T follicular helper cell (primary cell): ENCODE measurements at places on chromosomes 1 and 21.

DNA sequence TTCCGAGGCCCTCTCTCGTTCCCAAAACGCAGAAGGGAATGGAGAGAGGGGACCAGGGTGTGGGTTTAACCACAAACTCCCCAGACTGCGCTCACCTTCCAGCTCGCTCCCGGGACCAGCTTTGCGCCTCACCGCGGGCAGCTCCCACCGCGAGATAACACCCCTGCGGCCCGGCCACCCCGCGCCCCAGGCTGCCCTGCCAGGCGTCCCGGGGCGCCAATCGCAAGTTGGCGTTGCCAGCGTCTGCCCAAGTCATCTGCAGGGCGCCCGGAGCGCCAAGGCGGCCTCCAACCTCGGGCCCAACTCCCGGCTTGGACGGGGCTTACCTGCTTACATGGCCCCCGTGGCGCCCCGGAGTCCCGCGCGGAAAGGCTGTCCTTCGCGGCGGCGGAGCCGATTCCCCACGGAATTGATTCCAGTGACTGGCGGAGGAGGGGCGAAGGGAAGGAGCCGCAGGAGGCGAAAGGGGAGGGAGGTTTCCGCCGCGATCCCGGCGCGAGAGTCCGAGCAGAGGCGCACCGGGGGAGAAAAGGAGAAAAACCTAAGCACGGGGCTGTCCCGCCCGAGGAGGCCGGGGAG, 456 bp downstream of the PTPN14 start:
- no peak for DNase-seq

- no peak for DNase-seq
Observed at GRCh38 chr1:117759535-117759934, 153.7 kb downstream of the TENT5C start.

- DNase-seq, result no peak
Observed at GRCh38 chr1:171426645-171427044, 58.7 kb upstream of the PRRC2C start.

DNA sequence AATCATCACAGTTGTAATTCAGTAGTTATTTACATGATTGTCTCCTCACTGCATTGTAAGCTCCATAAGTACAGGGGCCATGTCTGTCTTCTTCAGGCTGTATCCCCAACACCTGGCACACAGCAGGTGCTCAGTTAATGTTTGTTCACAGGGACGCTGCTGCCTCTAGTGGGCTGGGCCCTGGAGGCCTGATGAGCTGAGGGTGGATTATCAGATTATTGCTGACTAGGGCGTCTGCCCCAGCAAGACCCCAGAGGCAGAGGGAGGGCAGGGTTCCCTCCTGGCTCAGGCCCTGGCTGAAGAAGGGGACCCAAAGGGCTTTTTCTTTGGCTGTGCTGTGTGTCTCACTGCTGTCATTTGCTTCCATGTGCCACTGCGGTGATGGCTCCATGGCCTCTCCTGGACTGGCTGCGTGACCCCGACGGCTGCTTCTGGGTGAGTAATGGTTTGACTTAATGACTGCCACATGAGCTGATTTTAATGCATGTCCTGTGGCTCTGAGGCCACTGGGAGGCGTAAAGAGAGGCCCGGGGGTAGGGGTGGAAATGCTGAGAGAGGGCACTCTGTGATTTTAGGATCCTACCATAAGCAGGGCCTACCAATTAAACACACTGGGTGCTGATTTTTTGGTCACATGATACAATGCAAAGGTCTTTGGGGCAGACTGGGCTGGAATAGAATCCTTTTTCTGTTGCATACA, 20.8 kb upstream of the EPB41 start:
- no peak for DNase-seq

GRCh38 chr1:201673915-201674314, 135.0 kb downstream of the NAV1 start:
- no peak for DNase-seq

DNA sequence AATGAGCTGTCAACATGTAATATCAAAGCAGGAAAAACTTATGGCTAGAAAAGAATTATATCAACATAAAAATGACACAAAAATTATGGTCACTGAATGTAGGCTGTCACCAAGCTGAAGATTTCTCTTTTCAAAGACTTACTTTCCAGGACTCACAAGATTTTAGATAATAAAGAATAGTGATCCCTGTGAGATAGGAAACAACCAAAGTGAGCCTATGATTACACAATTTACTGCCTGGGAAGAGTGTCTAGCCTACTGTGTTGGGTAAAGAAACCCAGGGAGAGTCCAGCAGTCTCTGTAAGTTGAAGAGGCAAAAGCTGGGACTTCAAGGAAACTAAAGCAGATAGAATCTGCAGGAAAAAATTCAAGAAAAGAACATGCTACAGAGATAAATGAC, 20.2 kb upstream of the RGS1 start:
- DNase-seq, result no peak

DNA sequence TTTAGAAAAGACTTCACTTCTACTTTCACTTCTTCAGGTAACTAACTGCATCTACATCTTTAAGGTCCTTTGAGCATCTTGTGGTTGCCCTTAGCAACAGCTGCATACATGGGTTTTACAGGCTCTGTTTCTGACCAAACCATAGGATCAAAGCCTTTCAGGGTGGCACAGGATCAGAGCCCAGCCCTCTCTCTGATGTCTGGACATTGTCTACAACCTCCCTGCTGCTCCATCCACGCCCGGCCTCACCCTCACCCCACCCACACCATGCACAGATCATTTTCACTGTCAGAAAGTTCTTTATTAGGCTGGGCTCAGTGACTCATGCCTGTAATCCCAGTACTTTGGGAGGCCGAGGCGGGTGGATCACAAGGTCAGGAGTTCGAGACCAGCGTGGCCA, 5.2 kb downstream of the NCF2 start:
- DNase-seq, result no peak

DNA sequence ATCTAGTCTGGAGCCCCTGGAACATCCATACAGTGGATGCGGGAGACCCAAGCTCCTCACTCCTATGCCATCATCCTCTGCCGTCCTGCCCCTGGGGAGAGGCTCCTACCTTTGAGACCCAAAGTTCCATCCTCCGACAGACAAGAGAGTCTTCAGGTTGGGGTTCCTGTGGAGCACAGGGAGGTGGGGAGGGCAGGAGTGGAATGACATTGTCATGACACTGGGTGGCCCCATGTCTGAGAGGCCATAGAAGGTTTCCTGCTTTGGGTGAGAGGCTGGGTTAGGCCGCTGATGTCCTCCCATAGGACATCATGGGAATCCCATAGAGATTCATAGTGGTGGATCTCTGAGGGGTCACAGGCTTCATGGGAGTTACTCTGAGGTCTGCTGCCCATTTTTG, 2.0 kb downstream of the CHI3L1 start:
- DNase-seq, result no peak

DNA sequence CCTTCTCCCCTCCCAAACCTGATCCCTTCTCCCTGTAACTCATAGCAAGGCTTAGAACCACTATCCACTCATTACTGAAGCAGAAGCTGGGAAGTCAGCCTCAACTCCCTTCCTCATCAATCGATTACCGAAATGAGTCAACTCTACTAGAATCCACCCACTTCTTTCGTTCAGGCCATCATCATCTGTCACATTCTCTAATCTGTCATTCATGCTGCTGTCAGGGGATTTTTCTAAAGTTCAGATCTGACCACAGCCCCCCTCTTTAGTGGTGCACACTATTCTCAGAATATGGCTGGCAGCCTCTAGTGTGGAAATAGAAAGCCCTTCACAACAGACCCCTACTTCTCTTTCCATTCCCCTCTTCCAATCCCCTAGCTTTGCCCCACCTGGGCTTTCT, 5.1 kb downstream of the NT5C1A start:
- no peak for DNase-seq

DNA sequence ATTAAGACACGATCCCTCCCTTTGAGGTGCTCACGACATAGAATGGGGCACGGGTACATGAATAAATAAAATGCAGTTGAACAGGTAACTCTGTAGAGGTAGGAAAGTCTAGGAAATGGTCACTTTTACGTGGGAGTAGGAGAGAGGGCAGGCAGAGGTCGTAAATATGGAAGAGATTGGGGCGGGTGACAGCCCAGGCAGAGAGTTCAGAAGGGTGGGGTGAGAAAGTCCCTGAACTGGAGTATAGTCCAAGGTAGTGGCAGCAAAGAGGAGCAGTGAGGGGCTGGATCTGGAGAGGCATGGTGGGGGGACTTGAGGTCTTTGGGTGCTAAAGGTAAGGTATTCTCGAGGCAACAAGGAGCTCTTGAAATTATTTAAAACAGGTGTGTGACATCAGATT, 147.9 kb downstream of the C1orf21 start:
- no peak for DNase-seq

DNA sequence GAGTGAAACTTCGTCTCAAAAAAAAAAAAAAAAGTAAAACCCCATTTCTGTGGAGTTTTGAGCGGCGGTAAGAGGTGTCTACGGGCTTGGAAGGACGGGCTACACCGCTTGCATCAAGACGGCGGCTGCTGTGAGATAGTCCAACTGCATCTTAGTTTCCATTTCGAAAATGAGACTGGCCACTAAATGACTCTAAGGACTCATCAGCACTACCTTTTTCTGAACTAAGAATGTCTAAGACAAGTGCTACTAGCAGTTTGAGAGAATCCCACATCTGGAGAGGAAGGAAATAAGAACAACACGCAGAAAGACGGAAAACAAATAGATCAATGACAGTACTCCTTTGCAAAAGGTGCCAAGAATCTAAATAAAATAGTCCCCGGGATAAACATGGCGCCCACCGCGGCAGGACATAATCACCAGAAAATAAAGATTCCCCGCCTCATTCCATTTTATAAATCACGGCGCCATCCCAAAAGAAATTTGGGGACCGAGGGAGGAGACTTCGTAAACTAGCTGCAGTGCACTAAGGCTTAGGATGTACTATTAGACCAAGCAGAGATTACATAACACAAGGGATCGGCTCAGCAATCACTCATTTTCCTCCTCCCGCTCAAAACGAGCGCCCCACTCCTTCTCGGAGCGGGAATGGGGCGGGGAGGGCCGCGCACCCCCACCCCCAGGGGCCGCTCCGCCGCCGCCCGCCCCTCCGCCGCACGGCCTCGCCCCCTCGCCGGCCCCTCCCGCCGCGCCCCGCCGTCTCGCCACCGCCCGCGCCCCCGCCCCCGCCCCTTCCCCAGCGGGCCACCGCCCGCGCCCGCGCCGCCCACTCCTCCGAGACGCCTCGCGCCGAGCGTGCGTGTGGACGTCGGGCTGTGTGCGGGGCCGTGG, 1.1 kb downstream of the POGZ start:
- peak; percentile 61 for DNase-seq

DNA sequence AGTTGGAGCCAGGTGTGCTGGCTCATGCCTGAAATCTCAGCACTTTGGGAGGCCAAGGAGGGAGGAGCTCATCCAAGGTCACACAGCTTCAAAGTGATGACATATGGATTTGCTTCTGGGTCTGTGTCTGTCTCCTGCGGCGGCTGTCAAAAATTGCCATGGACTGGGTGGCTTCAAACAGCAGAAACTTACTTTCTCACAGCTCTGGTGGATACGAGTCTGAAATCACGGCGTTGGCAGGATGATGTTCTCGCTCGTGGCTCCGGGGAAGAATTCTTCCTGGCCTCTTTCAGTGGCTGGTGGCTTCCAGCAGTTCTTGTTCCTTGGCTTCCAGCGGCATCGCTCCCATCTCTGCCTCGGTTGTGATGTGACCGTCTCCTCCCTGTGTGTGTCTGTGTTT, 314.8 kb upstream of the C1orf174 start:
- DNase-seq, result no peak

GRCh38 chr1:38101037-38101785, 54.6 kb upstream of the POU3F1 start:
- no peak for DNase-seq

DNA sequence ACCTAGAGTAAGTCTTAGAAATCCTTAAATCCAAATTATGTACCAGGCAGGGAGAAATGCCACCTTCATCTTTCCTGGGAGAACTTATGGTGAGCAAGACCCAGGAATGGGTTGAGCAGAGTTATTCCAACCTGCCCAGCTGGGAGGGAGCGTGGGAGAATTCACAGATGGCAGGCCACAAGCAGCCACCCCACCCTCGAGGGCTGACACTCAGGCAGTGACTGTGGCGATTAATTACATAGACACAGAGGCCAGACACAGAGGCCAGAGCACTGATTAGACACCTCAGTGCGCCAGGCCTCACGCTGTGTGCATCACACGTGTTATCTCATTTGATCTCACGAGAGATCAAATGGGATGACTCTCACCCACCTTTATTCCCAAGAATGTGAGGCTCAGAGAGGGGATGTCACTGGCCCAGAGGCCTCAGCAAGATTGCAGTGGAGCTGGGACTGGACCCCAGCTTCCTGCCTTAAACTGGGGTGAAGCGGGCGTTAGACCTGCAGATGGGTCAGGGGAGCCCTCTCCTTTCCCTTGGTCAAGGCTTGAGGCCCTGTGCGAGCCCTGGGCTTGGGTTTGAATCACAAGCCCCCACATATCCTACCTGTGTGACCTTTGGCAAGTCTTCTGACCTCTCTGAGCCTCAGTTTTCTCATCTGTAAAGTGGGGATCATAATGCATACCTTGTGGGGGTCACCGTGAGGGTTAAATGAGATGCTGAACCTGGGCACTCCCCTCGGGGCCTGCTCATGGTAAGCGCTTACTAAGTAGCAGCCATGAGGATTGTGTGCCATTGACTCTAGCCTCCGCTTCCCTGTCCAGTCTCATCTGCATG, 28.8 kb upstream of the PADI4 start:
- no peak for DNase-seq

- no peak for DNase-seq
Observed at GRCh38 chr1:117562581-117563491, 43.0 kb upstream of the TENT5C start.

DNA sequence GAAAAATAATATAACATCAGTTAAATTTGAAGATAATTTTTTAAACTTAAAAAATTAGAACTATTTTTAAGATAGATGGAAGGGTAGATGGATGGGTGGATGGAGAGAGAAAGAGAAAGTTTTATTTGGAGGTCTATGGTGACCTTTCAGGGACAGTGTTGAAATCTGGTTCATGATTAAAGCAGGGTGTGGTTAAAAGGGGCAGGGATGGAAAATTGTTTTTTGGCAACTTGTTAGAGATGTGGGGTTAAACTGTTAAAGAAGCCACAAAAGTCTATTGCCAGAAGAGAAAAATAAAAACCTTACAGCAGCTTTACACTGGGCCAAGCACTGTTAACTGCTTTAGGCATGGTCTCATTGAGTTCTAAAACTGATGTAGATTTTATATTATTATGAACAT, 134.9 kb upstream of the GORAB start:
- DNase-seq, result no peak

- no peak for DNase-seq
Observed at GRCh38 chr1:25821630-25822091, 1.9 kb downstream of the MTFR1L start.

GRCh38 chr1:67713057-67713846, 28.3 kb downstream of the GADD45A start:
- no peak for DNase-seq

DNA sequence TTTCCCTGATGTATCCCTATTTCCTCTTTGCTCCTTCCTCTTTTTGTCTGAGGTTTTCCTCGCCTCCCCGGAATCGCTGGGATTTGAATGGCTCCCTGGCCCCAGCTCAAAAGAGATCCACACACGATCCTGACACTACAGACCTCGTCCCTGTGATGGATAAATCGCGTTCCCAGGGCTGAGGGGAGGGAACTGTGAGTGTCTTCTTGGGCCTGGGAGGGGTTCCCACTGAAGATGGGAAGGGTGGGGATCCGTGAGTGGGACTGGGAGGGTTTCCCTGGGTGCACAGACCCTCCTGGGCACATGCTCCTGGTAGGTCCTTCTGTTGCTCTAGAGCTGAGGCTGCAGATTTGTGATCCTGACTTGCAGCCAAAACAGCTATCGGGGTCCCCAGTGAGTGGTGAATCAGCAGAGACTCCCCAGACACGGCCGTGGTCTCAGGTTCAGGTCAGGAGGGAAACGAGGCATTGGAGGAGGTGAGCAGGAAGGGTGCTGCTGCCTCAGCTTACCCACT, 591.0 kb downstream of the PTPRU start:
- no peak for DNase-seq
